ENCODE measurements at places on chromosomes 2 and 18.

- DNase-seq, result no peak
These were observed 185.7 kb downstream of the ACKR3 start for GRCh38 chr2:236755278-236755840.

GRCh38 chr2:240817496-240818292 is 2.3 kb downstream of the KIF1A start:
- no peak for DNase-seq

DNA sequence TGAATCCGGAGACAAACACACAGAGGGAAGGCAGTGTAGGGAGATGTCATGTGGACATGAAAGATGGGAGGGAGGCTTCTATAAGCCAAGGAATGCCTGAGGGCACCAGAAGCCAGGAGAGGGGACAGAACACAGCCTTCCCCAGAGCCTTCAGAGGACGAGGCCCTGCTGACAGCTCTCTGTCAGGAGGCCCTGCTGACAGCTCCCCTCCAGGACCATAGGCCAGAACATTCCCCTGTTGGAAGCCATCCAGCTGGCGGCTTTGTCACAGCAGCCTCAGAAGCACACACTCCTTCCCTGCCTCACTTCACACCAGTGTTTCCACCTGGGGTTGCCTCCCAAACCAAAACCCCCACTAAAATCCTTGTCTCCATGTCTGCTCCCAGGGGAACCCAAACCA is 171.3 kb upstream of the ID2 start:
- no peak for DNase-seq

- no peak for DNase-seq
These were observed 136.5 kb downstream of the DSEL start for GRCh38 chr18:67379981-67380380.

- DNase-seq, result no peak
These were observed 310.3 kb upstream of the LYPD1 start for GRCh38 chr2:132980304-132980703.

- no peak for DNase-seq
These were observed 34.3 kb downstream of the AFF3 start for GRCh38 chr2:100107906-100108647.

Measured in AML-193 (cell line).